IPS DF 19.7 (cell line): ENCODE measurements at places on chromosomes 7 and 10.

GRCh38 chr10:45239642-45240041 lies 75.8 kb downstream of the OR13A1 start:
- no peak for DNase-seq

DNA sequence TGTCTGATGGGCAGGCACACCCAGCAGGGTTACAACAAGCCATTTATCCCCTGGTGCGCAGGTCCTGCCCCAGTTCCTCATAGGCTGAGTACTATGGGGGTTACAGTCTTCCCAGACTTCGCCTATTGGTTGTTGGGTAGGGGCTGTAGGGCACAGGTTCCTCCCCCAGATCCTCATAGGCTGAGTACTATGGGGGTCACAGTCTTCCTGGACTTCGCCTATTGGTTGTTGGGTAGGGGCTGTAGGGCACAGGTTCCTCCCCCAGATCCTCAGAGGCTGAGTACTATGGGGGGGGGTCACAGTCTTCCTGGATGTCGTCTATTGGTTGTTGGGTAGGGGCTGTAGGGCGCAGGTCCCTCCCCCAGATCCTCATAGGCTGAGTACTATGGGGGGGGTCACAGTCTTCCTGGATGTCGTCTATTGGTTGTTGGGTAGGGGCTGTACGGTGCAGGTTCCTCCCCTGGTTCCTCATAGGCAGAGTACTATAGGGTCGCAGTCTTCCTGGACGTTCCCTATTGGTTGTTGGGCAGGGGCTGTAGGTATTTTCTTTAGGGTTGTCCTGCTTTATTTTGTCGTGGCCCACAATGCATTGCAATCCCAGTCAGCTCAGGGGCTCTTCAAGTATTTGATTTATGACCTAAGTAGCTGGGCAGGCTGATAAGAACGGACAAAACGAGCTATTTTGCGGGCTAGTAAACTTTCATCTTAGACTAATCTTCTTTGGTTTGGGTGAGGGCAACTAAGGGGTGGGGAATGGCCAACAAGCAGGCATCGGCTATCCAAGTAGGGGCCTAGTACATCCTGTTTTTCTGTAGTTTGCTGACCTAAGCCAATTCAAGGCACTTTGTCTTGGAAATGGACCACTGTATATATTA lies 3.4 kb downstream of the LRRC27 start:
- DNase-seq: peak; percentile 52

DNA sequence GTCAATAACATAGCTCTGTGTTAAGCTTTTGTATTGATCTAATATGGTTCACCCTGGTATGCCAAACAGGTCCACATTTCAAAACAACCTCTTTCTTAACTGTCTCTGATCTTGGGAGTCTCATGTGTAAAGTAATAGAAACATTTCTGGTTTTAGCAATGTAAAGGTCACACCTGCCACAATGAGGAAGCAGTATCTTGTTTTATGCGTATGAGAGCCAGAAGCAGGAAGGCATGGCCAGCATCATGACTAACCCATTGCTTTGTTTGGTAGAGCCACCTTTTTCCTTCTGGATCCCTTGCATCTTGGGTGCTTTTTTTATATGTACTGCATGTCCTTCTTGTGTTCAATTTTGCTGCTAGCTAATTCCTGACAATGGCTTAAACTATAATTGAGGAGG lies 411.3 kb upstream of the SEMA3C start:
- no peak for DNase-seq

- DNase-seq: no peak
Measured at GRCh38 chr10:106582291-106582690, 582.2 kb downstream of the SORCS1 start.

DNA sequence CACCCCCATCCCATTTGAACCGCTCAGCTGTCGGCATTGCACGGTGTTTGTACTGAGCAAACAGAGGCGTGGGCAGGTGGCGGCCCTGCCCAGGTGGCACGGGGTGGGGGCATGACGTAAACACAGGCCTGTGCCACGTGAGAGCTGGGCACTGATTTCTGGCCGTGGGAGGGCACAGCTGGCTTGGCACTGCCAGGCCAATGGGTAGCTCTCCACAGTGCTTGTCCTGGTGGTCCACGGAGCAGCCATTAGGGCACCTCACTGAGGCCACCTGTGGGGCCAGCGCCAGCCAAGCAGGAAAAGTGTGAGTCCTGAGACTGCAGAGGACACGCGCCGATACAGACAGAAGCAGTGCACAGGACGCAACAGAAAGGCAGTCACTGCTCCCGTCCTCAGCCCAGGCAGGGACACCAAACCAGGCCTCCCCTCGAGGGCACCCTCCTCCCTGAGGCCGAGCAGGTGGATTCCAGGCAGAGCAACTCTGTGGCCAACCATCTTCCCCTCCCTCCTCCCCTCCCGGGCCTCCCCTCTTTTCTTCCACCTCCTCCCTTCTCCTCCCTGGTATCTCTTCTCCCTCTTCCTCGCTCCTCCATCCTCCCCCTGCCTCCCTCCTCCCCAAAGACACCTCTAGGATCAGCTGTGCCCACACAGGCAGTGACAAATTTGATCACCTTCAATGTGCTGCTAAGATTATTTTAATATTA lies 258.7 kb downstream of the ELFN1 start:
- no peak for DNase-seq
